NCI-H1694 treated with DMSO at 0.1 percent for 48 hours (cell line): ENCODE measurements at places on chromosomes 3 and 15.

DNA sequence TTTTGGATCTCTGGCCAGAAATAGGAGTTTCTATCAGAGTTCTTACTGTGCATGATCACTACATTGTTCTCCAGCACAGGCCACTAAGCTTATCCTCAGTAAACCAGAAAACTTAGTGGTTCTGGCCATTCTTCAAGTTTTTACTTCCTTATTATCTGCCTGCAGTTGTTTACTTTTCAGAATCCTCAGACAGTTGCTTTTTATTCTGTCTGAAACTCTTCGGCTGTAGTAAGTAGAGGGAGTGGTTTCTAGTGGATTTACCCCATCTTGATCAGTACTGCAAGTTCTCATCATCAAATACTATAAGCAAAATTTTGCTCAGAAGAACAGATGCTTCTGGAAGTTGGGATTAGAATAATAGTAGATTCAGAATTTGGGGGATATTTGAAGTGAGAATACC, 193.0 kb upstream of the RARB start:
- DNase-seq, result no peak

DNA sequence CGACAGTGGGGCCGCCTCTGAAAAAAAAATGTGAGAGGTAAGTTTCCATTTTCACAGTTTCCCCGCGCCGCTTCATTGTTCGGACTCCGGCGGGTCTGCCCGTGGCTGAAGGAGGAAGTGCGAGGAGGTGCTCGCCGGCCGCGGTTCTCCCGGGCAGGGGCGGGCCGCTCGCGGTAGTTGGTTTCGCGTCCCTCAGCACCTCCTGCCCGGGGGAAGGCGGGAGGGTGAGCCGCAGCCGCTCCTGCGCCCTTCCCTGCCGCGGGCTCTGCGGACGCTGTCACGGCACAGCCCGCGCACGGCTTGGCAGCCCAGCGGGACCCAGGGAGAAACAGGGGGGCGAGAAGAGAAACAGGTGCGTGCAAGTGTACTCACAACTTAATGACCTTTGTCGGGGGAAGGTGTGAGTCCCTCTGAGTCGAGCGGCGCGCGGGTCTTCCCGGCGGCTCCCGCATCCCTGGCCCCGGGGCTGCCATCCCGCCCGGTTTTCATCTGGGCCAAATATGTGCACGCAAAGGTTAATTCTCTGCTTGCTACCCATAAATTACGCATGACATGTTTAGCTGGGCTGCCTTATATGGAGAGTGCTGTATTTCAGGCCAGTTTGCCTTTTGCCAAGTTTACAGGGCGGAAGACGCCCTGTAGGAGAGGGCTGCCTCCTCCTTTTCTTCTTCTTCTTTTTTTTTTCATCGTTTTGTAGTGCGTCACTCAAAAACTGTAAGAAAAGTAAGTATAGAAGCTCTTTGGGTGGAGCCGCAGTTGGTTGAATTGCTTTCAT, 514 bp downstream of the MBNL1 start:
- DNase-seq, result peak; percentile 60

DNA sequence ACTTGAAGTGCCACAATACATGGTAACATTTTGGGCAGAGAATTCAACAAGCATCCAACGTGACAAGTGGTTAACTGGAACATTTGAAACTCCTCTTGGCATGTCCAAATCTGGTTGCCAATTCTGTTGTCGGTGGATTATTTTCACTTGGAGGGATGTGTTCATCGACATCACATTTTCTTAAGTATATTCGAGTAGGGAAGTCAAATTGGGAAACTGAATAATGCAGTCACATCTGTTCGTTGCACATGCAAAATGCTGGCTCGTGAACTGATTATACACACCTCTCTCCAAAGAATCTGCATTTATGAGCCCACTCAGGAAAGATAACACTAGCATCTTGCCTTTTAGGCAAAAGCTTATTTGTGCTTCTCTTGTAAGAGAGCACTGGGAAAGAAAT, 139.7 kb downstream of the LIPC start:
- no peak for DNase-seq

GRCh38 chr3:127087441-127087840, 104.5 kb downstream of the PLXNA1 start:
- no peak for DNase-seq

DNA sequence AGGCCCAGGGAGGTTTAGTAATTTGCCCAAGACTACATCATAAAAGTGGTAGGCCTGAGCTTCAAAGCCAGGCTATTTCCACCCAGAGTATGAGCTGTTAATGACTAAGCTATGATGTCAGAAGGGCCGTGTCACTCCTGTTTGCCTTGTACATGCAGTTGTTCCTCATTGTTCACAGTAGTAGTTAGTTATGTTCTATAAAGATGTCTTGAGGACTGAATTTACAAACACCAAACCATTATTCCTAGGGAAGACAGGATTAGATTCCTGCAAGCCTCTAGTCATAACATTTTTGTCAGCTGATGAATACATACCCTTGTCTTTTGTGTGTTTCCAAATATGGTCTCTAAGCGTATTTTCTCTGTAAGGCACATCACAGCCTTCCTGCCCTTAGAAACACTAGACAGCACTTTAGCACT, 20.9 kb upstream of the LARS2 start:
- DNase-seq, result no peak

DNA sequence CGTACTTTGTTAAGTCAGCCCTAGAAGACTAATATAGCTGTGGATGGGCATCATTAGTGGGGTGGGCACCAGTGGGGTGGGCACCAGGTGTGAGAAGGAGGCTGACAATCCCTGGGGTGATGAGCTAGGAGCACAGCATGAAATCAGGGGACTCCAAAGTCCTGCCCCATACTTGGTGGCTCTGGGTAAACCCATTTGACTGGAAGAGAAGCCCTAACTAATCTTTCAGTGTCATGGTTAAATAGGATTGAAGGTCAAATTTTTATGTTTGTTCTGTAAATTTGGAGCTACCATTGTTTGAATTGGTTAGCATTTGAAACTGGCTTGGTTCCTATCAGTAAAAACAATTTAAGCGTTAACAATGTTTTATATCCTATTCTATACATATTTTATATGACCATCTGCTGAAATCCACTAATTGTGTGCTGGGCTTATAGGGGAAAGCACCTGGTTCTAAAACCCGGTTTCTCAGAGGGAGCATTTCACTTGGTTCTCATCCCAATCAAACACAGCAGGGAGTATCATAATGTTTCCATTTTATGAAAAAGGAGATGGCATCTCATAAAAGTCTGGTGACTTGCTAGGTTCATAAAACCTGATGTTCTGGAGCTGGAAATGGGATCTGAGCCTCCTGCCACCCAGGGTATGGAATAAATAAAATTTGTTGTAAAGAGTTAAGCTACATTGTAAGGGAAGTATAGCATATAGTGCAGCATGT, 87.7 kb upstream of the HACD2 start:
- DNase-seq, result peak; percentile 19

- DNase-seq, result no peak
Measured at GRCh38 chr3:173819368-173819767, 421.8 kb downstream of the NLGN1 start.

DNA sequence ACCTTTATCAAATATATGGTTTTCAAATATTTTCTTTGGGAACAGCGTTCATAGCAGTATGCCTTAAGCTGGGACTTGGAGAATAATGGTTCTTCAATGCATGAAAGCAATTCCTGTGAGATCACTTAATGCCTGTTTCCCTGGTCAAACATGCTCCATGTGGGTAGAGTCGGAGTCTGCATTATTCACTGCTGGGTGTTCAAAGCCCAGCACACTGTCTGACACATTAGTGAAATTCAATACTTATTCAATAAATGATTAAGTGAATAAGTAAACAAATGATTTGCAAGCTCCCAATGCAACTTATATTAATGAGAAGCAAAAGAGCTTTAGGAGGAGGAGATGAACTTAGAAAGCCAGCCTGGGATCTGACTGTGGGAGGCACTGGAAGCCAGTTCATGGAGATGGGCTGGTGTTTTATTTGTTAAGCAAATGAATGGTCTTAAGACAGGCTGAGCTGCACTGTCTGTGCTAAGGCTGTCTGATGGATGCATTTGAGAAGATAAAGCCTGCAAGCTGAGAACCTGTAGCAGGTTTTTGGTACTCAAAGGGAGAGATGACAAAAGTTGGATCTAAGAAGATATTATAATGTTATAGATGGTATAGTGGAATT, 490.8 kb downstream of the MCTP2 start:
- DNase-seq, result no peak

DNA sequence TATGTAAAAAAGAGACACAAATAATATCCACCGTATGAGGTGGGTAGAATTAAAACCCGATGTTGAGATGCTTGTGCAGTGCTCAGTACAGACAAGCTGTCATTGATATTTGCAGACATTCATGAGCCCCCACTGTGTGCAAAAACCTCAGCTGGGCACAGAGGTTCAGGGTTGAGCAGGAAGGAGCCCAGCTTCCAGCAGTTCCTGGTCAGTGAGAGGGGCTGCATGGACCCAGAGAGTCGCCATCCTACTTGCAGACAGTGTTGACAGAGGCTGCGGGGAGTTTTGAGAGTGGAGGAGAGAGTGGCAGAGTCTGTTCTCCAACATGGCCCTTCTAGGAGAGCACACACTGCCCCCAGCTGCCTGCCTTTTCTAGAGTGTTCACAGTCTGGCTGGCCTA, 6.1 kb upstream of the LTF start:
- no peak for DNase-seq

- DNase-seq, result no peak
Measured at GRCh38 chr15:43878446-43878845, 51.6 kb downstream of the WDR76 start.

- DNase-seq, result no peak
Measured at GRCh38 chr3:73449774-73450173, 175.0 kb downstream of the PDZRN3 start.

DNA sequence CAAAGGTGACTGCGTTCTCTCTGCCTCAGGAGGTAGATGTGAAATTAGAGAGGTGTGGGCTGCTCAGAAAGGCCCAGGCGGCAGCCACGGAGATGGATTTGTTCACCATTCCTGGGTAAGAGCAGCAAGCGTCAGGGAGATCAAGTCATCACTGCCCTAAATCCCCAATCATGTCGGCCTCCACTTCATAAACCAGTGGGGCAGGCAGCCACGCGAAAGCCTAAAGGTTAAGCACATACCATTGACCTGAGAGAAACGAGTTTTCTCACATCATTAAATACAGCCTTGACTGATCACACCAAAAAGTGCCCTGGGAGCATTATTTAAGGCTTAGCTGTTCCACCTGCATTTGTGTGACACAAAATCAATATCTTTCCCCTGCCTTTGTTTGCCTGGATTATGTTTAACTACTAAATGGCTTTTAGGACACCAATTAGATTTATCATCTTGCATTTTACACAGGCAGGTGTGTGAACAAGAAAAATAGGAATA, 50.7 kb upstream of the FOXB1 start:
- DNase-seq, result no peak

DNA sequence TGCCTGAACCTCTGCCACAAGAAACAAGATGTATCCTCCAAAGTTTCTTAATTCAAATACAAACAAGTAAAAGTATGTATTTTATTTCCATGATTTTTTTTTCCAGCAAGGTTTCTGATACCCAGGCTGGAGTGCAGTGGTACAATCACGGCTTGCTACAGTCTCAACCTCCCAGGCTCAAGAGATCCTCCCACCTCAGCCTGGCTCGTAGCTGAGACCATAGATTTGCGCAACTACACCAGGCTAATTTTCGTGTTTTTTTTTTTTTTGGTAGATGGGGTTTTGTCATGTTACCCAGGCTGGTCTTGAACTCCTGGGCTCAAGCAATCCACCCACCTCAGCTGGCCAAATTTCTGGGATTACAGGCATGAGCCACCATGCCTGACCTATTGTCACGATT, 12.2 kb upstream of the VEPH1 start:
- no peak for DNase-seq

DNA sequence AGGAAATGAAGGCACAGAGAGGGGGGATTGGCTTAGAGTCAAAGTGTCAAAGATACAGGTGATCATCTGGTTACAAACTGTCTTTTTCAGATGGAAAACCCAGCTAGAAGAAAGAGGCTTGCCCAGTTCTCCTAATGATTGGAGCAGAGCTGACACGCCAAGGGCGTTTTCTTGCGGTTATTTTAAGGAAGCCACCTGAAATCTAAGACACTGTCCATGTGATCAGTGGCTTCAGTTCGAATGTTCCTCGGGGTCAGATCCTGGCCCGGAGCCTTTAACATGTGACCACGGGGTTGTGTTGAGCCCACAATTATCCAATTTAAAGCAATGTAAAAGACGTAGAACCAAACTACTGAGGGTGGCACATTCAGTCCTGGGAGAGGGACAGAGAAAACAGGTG, 19.5 kb downstream of the FAM43A start:
- DNase-seq, result no peak

DNA sequence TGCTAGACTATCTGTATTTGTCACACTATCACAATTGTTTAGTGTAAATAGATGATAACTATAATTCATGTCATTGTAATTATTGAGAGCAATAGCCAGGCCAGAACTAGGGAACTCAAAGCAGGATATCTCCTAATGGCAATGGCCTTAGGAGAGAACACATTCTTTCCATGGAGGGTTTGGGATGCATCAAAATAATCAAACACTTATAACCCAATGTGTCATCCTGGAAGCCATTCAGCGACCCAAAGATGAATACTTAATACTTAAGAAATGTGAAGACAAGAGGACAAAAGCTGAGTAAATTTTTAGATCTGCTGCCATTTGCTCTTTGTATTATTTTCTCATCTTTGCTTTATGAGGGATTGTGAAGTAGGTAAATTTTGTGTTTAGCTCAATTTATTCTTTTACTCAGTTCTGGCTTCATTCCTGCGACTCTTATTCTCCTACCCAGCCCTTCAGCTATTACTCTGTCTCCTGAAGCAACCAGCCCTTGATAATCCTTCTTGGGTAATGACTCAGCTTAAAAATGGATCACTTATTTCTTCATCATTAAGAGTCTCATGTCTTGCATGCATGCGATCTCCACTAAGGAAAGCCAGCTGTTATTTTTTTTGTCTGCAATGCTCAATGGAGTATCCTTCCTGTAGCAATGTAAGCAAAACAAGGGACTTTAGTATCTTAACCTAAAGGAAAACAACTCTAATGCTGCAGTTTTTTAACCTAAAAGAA, 2.0 kb downstream of the OR4F15 start:
- DNase-seq, result no peak

DNA sequence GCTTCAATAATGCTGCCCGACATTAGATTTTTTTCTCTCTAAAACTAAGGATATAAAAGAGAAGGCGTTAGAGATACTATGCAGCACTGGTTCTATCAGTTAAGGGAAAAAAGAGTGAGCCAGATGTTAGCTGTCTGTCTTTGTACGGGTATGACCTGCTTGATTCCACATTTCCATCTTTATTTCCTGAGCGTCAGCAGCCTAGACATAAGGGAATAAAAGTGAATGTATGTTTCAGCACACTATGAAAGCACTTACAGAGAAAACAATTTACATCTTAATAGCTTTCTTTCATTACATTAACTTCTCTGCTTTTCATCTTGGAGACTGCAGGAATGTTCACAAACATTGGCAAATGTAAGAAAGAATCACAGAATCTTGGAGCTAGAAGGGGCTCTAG, 319.3 kb downstream of the CTNNB1 start:
- DNase-seq, result no peak
